ENCODE measurements at places on chromosomes 1 and 21.
A peak's percentile ranks its signal among the peaks of the same experiment; 100 is the strongest.

GRCh38 chr1:225762002-225762441 is 15.6 kb upstream of the SRP9 start:
- DNase-seq: no peak

GRCh38 chr1:70487910-70488665 is 77.0 kb downstream of the CTH start:
- peak; percentile 55 for DNase-seq

GRCh38 chr1:196385109-196385508 is 223.1 kb downstream of the KCNT2 start:
- DNase-seq: no peak

DNA sequence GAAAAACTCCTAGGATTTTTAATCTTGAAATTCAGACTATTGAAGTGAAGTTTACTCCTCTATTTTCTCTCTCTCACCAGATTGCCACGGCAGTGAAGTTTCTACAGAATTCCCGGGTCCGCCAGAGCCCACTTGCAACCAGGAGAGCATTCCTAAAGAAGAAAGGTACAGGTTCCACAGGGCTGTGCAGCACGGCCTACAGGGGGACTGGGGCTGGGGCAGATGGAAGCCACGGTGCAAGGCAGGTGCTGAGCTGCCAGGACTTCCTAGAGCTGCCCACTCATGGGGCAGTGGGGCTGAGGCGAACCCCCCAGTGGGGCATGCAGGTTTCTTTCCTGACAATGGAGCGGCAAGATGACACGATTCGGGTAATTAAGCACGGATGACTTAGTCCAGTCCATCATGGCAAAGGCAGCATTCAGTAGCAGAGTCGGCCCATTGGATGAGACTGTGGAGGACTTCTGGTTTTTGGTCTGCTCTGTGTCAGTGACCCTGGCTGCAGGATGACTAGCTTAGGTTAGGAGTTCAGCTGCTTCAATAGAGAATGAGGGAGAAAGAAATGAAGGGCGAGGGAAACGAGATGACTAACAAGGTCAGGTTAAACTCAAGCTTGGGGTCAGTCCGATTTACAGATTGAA is 61.5 kb downstream of the PEX14 start:
- no peak for DNase-seq

DNA sequence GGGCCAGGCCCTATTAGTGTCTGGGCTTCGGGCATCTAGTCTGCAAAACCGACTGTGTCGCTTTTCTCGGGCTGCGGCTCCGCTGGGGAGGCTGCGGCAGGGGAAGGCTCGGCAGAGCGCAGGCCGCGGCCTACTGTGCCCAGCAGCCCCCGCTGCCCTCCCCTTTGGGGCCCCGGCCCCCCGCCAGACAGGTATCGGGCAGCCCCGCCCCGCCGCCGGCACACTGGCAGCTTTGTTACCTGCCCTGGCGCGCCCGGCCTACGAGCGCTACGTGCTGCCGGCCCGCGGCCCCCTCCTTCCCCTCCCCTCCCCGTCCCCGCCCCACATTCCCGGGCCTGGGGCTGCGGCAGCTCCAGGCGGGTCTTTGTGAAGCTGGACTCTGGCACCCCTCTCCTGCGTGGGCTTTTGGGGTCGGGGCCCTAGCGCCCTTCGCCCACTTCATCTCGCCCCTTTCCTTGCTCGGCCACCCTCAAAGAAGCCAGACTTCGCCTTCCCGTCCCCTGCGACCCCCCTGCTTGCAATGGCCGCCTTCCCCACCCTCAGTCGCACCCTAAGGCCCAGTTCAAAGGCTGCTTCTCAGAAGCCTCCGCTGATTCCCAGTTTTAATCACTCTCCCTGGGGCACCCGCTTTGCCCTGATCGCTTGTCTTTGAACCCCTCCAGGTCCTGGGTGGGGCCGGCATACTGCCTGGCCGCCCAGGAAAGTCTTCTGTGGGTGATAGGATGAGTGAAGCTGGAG is 48.9 kb upstream of the SLC2A1 start:
- no peak for DNase-seq

GRCh38 chr1:180964595-180964994 is 51.9 kb downstream of the KIAA1614 start:
- no peak for DNase-seq

DNA sequence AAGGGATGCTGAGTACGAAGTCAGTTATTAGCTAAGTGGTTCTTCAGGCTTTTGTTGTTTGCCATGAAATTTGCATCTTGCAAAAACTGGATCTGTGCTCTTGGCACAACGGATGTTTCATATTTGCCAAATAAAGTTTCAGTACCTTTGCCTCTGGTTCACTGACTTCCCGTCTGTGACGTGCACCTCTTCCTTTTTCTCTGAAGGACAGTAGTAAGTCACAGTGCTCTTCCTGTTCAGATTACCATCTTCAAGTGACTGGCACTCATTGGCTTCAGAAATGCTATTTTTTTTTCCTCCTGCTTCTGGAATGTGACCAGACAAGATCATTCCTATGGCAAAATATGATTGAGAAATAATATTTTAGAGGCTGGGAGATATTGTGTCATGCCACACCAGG is 75.9 kb upstream of the GREM2 start:
- no peak for DNase-seq

GRCh38 chr1:246104927-246105326 is 402.2 kb downstream of the SMYD3 start:
- peak; percentile 8 for DNase-seq

GRCh38 chr1:3609016-3609768 is 2.1 kb downstream of the MEGF6 start:
- DNase-seq: no peak

DNA sequence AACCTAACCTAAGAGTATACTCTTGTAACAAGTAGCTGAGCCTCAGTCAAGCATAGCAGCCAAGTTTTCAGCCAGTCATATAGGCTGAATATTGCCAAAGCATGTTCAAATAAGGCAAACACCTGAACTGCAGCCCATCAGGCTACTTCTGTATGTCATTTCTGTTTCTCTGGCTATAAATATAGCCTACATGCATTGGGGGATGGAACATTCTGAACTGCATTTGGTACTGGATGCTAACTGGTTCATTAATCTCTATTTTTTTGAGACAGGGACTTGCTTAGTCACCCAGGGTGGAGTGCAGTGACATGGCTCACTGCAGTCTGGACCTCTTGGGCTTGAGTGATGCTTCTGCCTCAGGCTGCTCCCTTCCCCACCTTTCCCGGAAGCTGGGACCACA is 37.3 kb downstream of the MAST2 start:
- DNase-seq: peak; percentile 37

DNA sequence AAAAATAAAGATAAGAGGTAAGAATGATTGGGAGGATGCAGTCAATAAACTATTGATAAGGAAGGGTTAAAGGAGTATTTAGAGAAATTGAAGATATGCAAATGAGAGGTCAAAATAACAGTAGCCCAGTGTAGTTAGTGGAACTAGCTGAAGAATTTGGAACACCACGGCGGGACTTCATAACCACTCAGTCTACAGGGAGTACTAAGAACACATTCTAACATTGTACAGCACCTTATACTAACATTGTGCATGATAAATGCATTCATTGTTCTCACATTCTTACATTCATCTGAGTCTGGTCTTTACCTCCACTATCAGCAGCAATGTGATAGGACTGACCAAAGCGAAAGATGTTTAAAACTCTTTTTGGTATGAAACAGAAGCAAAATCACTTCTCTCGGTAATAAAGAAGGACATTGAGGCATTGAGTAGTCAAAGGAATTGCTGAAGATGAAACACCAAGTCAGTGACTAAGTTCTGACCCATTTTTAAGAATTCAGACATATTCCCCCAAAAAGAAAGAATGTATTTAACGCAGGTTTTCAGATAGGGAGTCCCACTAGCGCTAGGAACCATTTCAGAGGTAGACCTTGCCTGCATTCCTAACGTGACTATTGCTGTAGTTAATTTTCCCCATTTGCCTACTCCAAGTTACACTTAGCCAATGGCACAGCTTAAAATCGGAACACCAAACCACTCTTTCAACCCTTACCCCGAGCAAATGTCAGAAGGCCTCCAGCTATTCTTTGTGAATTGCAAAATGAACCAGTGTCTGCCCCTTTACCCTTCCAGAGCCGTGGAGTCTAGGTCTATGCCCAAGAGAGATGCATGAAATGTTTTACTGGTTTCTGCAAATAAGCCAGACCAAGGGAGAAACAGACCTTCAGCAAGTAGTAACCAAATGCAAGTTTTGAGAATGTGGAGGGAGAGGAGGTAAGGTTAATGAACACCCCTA is 108.8 kb upstream of the IRF2BP2 start:
- DNase-seq: no peak

DNA sequence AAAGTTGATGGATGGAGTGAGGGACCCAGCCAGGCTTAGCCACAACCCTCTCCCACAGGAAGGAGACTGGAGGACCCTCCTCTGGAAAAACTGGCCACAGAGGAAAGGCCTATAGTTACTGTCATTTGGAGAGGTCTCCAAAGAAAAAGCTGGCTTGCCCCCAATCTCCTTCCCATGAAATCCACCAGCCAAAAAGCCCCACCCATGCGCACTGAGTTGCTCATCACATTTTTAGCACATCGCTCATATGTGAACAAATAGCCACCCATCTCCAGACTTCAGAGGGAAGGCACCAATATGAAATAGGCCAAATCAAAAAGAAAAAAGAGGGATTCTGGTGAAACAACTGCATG is 36.9 kb upstream of the QSOX1 start:
- DNase-seq: peak; percentile 89

DNA sequence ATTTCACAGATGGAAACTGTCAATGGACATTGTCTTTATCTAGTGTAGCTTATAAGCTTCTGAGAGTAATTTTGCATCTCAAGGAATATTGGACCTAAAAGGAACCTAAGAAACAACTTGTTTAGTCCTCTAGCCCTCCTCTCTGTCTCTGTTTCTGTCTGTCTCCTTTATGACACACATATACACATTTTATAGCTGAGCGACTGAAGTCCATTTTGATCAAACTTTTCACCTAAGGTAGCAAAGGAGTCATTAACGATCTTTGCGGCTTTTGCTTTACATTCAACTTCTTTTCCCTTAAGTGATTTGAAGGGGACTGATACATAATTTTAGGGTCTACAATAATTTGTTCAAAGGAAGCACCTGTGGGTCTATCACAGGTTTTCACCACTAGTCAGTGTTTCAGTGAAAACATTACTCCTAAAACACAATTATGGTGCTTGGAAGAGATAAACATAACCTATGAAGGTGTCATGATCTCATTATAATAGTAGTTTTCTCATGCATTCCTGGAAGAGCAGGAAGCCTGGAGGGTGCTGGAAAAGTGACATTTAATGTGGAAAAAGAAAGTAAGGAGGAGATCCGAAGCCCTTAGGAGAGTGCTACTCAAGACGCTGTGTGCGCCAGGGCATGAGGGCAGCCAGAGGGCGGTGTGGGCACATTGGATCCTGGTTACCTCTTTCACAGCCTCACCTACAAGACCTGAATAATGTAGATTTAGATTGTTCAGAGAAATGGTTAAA is 248.6 kb downstream of the DNM3 start:
- peak; percentile 35 for DNase-seq

DNA sequence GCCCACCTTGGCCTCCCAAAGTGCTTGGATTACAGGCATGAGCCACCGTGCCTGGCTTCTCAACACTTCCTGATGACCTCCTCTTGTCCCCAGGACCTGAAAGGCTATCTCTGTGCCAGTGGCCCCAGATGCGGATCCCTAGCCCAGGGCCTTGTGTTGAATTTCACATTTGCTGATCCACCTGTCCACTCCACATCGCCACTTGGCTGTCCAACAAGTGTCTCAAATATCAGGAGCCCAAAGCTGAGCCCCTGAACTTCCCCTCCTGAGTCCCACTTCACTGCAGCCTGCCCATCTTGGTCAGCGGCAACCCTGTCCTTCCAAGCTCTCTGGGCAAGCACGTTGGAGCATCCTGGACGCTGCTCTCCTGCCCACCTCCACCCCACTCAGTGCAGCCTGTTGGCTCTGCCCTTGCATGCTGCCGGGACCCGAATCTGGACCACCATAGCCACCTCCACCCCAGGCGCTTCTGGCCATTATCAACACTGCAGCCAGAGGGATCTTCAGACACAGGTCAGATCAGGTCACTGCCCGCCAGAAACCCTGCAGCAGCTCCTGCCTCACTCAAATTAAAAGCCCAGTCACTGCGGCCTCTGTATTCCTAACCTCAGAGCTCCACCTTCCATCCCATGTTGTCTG is 352.5 kb upstream of the VAMP3 start:
- DNase-seq: no peak

DNA sequence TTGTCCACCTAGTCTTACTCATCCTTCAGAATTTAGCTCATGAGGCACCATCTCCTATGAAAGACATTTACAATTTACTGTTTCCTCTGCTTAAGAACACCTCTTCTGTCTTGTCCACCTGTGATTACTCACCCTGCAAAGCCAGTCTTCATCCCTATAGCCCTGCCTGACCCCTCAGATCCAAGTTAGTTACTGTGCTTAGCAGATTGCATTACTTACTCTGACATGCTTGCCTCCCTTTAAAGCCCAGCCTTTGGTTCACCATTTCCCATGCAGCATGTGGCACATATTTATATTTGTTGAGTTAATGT is 60.9 kb upstream of the VCAM1 start:
- DNase-seq: no peak
